H1 (cell line): ENCODE measurements at places on chromosomes 7 and 10.
A peak's percentile ranks its signal among the peaks of the same experiment; 100 is the strongest.

- DNase-seq, result no peak
These were observed 45.6 kb upstream of the LRRC4 start for GRCh38 chr7:128076796-128077271.

- DNase-seq, result no peak
These were observed 34.7 kb upstream of the SHH start for GRCh38 chr7:155846936-155847335.

DNA sequence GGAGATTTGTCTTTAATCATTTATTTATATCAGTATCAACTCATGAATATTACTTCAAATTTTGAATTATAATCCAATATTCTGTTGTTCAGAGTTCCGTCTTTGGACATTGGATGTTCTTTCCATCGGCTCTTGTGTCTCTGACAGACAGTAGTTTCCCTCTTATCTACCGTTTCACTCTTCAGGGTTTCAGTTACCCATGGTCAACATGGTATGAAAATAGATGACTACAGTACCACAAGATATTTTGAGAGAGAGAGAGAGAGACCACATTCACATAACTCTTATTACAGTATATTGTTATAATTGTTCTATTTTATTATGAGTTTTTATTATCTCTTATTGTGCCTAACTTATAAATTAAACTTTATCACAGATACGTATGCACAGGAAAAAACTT is 6.8 kb downstream of the SHTN1 start:
- DNase-seq, result no peak

GRCh38 chr7:123210986-123211385 is 11.2 kb upstream of the SLC13A1 start:
- DNase-seq, result no peak

GRCh38 chr10:71323407-71323806 is 4.3 kb downstream of the SLC29A3 start:
- no peak for DNase-seq

DNA sequence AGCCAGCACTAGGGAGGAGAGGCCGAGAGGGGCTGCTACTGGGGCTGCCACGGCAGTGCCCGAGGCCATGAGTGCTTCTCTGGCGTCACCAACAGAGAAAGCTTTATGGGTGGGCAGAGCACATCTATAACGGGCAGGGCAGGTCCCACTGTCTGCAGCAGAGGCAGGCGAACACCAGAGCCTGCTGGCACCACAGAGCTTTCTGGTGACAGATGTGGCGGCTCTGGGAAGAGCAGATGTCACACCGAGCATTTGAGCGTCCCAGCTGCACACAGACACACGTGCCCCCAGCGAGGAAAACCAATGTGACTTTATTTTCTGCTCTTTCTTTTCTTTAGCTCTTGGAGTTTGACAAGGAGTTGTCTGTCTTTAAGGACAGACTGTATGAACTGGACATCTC is 20.5 kb downstream of the NKX6-2 start:
- DNase-seq, result no peak

GRCh38 chr10:49173853-49174252 is 14.3 kb downstream of the TMEM273 start:
- DNase-seq, result no peak

- DNase-seq, result peak; percentile 85
These were observed 1.9 kb downstream of the INA start for GRCh38 chr10:103278862-103279298.

- no peak for DNase-seq
These were observed 77.9 kb downstream of the HIPK2 start for GRCh38 chr7:139699640-139700504.

- no peak for DNase-seq
These were observed 1.5 kb downstream of the STX1A start for GRCh38 chr7:73717991-73718405.

- DNase-seq, result no peak
These were observed 28.4 kb upstream of the PTER start for GRCh38 chr10:16408379-16408778.

GRCh38 chr7:18538554-18539250 is 43.2 kb downstream of the HDAC9 start:
- no peak for DNase-seq

DNA sequence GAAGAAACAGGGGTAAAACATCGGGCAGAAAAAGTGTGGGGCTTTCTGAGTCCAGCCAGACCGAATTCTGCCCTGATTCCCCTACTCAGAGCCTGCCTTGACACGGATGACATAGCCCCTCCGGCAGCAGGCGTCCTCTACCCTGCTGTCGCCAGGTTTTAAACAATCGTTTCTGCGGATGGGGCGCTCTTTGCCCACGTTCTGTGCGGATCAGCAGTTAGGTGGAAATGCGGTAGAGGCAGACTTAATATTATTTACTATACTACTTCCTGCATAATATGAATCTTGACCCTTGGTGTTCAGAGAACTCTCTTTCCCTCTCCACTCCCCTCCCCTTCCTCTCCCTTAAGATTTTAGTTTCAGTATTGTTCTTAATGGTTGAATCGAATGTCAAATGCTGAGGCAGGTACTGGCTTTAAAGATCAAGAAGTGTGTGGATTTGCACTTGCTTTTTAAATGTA is 2.4 kb downstream of the GATA3 start:
- DNase-seq, result no peak

- DNase-seq, result peak; percentile 75
These were observed 774 bp downstream of the TUBGCP2 start for GRCh38 chr10:133307776-133308420.

DNA sequence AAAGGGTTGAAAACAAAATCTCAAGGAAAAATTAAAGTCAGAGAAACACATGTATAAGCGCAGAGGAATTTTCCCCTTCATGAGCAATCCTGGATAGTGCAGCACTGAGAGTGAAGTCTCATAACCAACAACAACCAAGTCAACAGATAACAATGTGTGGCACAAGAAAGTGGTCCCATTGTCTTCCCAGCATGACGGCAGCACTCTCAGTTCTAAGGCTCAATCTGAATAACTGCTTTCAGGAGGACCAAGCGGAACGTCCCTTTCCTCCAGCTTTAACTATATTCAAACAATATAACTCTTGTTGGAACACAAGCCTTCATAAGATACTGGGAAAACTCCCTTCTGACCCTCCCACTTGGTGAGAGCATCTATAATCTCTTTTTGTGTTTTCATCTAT is 137.9 kb downstream of the RAPGEF5 start:
- no peak for DNase-seq

DNA sequence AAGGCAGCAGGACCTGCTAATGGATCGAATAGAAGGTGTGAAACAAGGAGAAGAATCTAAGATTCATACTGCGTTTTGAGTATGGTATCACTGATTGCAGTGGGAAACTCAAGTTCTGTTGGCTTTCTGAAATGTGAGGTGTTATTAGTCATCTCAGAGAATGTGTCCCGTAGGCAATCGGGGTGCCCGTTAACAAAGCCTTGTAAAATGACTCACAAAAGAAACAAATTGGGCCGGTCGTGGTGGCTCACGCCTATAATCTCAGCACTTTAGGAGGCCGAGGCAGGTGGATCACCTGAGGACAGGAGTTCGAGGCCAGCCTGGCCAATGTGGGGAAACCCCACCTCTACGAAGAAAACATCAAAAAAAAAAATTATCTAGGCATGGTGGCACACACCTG is 118.2 kb upstream of the C7orf33 start:
- DNase-seq, result no peak

- DNase-seq, result no peak
These were observed 8.3 kb downstream of the CXCL12 start for GRCh38 chr10:44376472-44377099.

DNA sequence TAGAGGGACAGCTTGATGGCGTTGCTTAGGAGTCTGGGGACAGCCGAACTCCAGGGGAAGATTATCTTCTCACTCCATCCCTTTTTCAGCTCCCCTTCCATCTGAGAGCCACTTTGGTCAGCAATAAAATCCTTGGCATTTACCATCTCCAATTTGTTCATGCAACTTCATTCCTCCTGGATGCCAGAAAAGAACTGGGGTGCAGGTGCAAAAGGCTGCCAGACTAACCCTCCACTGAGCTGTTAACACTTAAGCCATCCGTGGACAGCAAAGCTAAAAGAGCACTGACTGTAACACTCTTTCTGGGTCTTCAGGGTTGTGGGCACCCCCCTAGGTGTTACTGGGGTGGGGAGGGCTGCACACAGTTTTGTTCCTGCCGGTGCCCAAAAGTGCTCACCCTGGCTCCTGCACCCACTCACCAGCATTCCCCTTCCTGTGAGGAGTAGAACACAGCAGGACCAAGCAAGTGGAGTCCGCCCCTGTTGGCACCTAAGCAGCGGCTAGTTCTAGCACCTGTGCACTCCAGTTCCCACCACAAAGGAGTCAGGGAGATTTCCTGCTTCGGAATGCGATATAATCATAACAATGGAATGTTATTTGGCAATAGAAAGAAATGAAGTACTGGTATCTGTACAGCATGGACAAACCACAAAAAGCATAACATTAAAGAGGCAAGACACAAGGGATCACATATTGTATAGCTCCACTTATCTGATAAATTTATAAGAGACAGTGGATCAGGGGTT is 95.1 kb downstream of the NPY start:
- DNase-seq, result no peak

- DNase-seq, result no peak
These were observed 34.4 kb upstream of the GRM8 start for GRCh38 chr7:127287133-127287532.

GRCh38 chr7:28297801-28298459 is 114.4 kb upstream of the CREB5 start:
- no peak for DNase-seq

DNA sequence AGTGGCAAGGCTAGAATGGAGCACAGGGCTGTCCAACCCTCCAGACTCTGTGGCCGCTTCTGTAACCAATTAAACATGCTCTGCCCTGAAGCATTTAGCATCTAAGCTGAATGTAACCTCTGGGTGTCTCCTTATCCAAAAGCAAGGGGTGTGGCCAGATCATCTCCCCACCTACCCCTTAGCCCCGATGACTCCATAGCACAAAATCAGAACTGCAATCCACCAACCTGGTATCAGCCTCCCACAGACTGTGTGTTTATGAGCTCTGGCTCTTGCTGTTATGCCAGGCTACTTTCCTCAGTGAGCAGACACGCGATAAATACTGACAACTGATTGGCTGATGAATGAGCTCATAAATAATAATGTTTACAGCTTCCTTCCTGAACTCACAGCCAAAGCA is 3.2 kb downstream of the FRMD4A start:
- DNase-seq, result no peak

GRCh38 chr7:26599982-26600381 is 264.4 kb downstream of the SKAP2 start:
- DNase-seq, result no peak

DNA sequence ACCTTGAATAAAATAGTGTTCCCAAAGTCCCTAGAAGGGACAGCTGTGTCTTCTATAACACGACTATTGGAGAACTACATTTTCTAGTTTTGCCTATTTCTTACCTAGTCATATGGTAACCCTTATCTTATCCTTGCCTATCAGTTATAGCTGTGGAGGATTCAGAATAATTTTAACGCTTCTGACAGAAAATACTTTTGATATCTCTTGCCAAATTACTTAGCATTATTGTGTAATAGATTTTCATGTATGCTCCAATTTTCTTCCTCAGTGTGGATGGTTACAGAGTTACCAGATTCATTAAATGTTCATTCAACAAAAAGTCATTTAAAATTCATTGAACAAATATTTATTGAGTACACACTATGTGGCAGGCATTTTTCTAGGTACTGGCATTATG is 34.6 kb upstream of the LSM8 start:
- DNase-seq, result no peak

DNA sequence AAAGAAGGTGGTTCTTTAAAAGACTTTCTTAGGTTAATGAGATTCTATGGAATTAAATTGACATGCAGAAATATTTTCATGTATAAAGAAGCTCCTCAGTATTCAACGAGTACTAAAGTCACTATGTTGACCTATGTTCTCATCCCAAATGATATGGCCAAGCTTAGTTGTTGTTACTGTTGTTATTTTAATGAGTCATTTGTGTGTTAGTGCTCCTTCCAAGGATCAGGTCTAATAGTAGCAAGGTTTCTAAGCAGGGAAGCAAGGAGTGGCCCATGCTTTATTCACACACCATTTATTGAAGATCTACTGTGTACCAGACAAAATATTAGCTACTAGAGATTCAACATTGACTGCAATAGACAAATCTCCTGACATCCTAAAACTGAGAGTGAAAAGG is 41.9 kb downstream of the LRRN3 start:
- DNase-seq, result no peak

- no peak for DNase-seq
These were observed 113.4 kb downstream of the PLPP4 start for GRCh38 chr10:120570418-120570817.

DNA sequence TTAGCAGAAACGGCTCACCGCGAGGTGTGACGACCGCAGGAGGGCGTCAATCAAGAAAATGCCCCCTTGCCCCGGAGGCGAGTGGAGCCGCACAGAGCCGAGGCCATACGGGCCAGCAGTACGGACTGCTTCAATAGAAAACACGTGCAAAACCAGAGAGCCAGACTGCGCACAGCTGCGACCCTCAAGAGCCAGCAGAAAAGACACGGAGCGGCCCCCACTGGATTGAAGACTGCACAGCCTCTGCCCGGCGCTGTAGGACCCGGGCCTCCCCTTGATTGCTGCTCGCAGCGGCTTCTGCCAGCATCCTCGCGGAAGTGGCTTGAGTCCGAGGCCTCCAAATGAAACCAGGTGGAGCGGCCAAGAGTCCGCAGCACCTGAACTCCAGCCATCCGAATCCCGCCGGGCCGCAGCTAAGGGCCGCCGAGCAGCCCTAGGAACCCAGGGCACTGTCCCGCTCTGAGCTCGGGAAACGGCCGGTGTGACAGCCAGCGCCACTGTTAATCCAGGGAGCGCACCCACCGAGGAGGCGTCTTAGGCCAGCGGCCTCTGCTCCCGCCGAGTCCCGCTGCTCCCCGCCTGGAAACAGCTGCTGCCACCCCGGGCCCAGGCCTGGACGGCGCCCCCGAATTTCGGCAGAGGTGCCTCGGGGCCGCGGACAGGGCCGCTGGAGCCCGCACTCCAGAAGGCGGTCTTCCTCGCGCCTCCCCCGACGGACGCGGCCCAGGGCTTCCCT is 660 bp upstream of the HHEX start:
- peak; percentile 76 for DNase-seq

GRCh38 chr10:95249467-95249866 is 41.3 kb downstream of the PDLIM1 start:
- DNase-seq, result peak; percentile 45

- no peak for DNase-seq
These were observed 642 bp downstream of the STK32C start for GRCh38 chr10:132306864-132307751.

DNA sequence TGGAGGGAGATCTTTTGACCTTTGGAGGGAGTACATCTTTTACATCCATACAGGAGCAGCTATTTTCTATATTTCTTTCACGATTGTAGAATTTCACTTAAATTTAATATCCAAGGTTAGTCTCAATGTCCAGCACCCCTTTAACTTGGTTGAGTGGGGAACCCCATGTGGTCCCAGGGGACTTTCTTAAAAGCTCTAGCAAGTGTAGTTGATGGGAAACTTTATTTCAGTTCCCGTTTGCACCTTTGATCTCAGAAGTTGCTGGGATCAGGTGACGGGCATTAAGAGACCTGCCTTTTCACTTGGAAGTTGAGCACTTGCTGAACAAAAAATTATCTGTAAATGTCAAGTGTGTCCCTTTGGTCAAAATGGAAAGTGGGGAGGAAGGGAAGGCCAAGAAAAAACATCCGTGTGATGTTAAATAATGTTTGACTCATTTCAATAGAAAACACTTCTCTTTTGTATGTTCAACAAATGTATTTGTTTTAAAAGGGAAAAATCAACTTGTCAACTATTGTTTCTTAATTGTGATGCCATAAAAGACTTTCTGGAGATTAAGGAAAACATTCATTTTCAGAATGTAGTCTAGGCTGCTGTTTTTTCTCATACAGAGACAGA is 370.1 kb upstream of the GALNT17 start:
- DNase-seq, result no peak
